Liver (tissue), 10 donors: ENCODE measurements at places on chromosomes 2 and 18.

GRCh38 chr18:8987241-8987640, 115.3 kb upstream of the NDUFV2 start:
- no peaks in the 10 kb centered on the region for H3K36me3 ChIP-seq
- H3K27ac ChIP-seq = no peak overlapping the region
- DNase-seq = no peak
- peaks cover 20% of the 10 kb centered on the region for H3K4me1 ChIP-seq

DNA sequence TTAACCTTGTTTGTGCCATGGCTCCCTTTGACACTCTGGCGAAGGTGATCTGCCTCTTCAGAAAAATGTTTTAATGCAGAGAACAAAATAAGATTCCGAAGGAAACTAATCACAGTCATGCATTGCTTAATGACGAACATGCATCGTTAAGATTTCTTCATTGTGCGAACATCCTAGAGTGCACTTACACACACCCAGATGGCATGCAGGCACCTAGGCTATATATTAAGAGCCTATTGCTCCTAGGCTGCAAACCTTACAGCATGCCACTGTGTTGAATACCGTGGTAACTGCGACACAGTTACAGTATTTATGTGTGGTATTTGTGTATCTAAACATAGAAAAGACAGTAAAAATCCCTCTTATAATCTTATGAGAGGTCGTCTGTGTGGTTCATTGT, 8.3 kb downstream of the ASAP2 start:
- no peaks in the 10 kb centered on the region for H3K4me1 ChIP-seq
- H3K4me3 ChIP-seq = no peak overlapping the region
- DNase-seq = no peak
- no peaks in the 10 kb centered on the region for H3K27me3 ChIP-seq
- H3K27ac ChIP-seq = no peak overlapping the region

DNA sequence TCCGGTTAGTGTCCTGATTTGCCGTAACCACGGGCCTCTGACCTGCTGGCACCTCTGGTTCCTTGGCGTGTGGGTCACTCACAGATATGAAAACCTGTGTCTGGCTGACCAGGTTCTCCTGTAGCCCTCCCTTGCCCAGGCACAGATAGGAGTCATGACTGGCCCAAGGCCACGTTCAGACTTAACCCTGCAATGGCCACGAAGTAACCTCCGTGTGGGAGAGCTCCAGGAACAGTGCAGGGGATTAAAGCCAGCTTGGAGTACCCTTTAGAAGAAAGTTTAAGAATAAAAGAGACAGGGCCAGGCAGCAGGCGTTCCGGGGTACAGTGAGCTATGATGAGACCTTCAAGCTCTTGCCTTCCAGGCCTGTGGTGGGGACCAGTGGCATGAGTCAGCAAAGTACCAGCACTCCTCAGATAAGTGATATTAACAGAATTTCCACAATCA, 25.5 kb downstream of the CENPO start:
- H3K27ac ChIP-seq = no peak overlapping the region
- no peak overlapping the region for H3K4me3 ChIP-seq
- no peaks in the 10 kb centered on the region for H3K4me1 ChIP-seq
- peaks cover 3% of the 10 kb centered on the region for H3K36me3 ChIP-seq

DNA sequence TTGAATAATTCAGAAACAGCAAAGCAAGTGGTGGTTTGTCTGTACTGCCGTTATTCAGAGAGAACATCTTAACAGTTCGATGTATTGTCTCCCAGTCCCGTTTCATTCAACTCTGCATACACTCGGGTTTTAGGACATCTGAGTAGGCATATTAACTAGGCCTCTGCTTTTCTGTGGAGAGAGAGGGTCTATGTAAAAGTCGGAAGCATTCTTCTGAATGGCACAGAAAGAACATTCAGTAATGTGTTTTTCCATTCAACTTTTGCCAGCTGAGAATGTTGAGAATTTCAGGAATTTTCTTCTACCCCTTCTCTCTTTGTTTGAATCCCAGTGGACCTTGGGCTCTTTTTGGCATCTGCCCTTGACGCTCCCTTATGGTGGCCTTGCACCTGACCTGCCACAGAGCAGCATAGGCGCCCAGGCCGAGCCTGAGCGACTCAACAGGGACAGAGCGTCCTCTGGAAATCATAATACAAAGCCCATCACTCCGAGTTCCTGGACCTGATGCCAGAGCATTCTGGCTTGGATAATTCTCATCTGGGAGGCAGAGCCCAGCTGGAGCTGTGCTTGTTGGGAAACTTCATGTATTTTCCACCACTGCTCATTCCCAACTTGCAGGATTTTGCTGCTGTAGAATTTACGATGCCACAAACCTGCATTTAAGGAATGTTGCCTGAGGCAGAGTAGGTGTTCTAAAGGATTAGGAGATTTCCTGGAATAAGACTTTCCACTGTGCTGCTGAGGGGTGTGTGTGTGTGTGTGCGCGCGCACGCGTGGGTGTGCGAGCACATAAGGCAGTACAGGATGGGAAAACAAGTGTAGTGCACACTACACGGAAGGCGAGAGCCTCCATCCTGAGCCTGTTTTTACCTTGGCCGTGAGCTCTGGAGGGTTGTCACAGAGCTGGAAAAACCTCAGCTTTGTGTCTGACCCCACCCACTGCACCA, 77.2 kb upstream of the TXNDC2 start:
- no peak for DNase-seq
- H3K4me3 ChIP-seq = no peak overlapping the region
- H3K4me1 ChIP-seq = no peaks in the 10 kb centered on the region
- no peaks in the 10 kb centered on the region for H3K27me3 ChIP-seq
- no peaks in the 10 kb centered on the region for H3K36me3 ChIP-seq

DNA sequence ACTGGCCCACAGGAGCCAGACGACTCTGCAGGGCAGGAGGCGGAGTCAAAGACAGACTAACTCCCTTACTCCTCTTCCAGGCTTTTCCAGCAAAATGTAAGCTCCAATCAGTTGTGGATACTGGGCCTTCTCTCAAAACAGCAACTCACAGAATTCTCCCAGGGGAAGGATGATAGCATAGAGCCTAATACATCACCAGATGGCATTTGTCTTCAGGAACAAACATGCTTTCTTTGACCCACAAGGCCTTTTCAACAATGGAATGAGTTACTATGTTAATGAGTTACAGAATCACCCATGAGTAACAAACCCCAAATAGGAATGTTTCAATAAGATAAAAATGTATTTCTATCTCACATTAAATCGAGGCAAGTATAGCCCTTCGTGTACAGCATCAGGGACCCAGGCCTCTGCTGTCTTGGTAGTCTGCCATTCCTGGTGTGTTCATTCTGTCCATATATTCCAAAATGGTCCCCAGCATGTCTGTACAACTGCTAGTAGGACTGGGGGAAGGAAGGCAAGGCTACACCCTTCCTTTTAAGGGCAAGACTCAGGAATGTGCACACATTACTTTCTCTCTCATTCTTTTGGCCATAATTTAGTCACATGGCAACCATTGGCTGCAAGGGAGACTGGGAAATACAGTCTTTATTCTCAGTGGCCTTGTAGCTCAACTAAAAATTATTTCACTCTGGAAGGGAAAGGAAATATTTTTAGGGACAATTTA, 76.4 kb downstream of the BOD1L2 start:
- no peaks in the 10 kb centered on the region for H3K4me1 ChIP-seq
- H3K27ac ChIP-seq = no peak overlapping the region
- no peaks in the 10 kb centered on the region for H3K27me3 ChIP-seq
- no peak for DNase-seq
